ENCODE measurements at places on chromosomes 5 and 9.

GRCh38 chr5:107957051-107957450 lies 286.3 kb upstream of the EFNA5 start:
- DNase-seq: no peak

DNA sequence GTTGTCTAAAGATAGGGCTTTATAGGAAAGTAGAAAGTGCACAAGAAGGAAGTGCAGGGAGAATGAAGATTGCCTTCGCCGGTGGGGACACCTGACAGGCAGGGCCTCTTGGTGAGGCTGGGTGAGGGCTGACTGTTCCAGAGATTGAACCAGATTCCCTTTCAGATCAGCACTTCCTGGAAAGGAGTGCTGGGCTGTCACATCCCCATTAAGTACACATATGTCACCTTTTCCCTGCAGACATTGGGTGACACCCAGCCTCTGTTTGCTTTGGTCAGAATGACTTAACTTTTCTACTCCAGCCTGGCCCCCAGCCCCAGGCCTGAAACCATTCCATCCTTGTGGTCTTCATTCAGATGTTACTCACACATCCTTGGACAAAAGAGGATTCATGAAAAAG lies 7.4 kb upstream of the SHROOM1 start:
- no peak for DNase-seq

DNA sequence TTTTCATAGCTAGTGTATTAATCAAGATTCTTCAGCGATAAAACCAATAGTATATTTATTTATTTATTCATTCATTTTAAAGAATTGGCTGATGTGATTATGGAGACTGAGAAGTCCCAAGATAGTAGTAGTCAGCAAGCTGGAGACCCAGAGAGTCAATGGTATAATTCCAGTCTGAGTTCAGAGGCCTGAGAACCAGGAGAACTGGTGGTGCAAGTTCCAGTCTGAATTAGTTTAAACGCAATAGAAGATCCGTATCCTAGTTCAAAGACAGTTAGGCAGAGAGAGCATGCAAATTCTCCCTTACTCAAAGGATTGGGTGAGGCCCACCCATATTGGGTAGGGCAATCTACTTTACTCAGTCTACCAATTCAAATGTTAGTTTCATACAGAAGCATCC lies 364.2 kb upstream of the RPS23 start:
- DNase-seq: no peak

GRCh38 chr9:127575875-127576778 lies 36.0 kb upstream of the STXBP1 start:
- DNase-seq: no peak

Measured in NCI-H510A treated with DMSO at 0.1 percent for 48 hours (cell line).